Stimulated activated CD4-positive, alpha-beta T cell treated with anti-CD3 and anti-CD28 coated beads, Interleukin-15, amount 100 ng/mL, for 48 hours (primary cell): ENCODE measurements at places on chromosomes 12 and 14.

DNA sequence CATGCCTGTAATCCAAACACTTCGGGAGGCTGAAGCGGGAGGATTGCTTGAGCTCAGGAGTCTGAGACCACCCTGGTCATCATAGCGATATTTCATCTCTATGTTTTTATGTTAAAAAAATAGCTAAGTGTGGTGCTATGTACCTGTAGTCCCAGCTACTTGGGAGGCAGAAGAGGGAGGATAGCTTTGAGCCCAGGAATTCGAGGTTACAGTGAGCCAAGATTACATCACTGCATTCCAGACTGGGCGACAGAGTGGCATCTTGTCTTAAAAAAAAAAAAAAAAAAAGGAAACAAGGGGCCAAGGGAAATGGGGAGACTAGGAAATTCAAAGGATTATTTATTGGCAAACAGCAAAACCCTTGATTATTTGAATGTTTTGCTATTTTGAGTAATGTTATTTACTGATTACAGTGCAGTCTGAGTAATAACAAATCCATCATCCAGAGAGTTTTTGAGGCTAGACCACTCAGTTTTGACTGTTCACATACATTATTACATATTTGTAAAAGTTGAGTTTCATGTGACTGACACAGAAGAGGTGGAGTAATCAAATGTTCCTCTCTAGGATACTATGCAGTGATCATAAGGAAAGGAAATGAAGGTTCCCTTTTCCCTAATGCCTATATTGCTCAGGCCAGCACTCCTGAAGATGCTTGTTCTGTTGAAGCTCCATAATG lies 40.8 kb downstream of the PRKCH start:
- DNase-seq: no peak

GRCh38 chr12:94242901-94243300 lies 94.5 kb downstream of the PLXNC1 start:
- no peak for DNase-seq

GRCh38 chr14:86672080-86672479 lies 1142.1 kb downstream of the FLRT2 start:
- DNase-seq: no peak

DNA sequence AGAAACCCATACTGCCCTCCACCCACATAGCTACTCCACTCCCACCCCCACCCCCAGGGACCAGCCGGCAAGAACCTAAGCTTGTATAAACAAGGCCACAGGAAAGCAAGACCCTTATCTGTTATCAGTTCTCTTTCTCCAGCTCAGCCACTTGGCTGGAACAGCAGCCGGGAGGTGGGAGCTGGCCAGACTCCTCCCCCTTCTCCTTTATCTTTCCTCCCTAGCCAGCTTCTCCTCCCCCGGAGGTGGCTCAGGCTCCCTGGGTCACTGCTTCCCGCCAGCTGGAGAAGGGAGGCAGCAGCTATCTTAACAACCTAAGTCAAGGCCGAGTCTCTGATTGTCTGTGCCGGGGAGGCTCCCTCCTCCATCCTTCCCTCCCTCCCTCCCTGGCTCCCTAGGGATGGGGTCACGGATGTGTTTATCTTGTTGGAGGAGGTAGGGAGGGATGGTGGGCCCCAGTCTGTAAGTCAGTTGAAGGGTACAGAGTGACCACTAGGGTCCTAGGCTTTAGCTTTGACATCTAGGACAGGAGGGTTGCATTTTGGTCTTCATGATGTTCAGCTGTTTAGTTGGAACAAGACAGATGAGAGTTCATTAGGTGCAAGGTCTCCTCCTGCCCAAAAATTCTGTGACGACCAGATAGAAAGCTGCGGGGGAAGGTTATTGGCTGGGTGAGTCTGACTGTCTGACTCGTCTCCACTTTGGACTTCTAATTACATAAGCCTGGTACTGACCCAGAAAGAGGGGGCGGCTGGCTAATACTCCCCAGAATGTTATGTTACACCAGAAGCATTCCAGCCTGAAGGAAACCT lies 29.7 kb downstream of the ZFP36L1 start:
- no peak for DNase-seq

DNA sequence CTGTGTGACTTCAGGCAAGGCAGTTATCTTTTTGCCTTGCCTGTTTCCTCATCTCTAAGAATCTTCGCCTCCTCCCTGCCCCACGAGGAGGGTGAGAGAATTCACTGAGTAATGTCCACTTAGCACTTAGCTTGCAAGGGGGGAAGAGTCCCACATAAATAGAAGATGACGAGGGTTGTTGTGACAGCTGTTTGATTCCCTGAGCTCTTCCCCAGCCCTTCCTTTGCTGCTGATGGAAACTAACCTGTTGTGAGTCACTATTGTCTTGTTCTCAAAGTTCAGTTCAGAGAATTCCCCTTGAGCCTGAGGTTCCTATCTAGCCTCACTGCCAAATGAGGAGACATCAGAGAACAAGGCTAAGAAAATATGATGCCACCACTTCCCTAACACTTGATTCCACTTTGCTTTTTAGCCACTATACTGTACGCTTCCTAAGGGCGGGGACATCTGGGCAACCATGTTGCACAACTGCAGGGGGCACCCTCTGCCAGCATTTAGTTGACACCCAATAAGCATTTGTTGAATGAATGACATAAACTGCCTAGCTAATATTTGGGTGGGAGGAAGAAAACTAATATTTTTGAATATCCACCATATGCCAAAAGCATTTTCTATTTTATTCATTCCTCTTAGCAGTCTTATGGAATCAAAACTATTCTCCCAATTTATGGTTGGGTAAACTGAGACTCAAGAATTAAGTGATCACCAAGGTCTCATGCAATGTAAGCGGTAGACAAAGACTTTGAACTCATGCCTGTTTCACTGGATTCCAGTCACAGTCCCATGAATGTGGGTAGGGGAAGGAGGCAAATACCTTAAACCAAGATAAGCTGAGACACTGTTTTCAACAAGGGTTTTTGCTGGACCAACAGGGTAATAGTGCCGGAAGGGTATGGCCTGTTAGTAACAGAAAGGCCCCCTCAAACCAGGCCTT lies 77.6 kb downstream of the ZFP36L1 start:
- no peak for DNase-seq

- DNase-seq: no peak
Measured at GRCh38 chr12:10072131-10072530, 26.7 kb downstream of the CLEC1A start.

DNA sequence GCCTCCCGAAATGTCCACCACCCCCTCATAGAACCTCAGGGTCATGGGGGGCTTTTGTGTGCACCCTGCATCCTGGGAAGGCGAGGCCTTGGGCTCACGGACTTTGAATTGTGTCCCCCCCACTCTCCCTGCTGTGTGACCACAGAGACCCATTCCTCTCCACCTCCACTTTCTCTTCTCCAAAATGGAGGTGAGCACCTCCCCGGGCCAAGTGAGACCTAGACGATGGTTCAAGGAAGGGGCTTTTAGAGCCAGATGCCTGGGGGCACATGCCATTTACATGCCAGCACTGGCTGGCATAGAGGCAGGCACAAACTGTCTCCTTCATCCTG lies 33.5 kb downstream of the CYP46A1 start:
- no peak for DNase-seq

- DNase-seq: no peak
Measured at GRCh38 chr12:1917172-1918070, 1.0 kb downstream of the CACNA2D4 start.

GRCh38 chr14:104694475-104694950 lies 5.1 kb downstream of the INF2 start:
- no peak for DNase-seq

GRCh38 chr12:14390870-14391530 lies 25.5 kb downstream of the ATF7IP start:
- DNase-seq: no peak

- no peak for DNase-seq
Measured at GRCh38 chr12:65858831-65859230, 34.5 kb downstream of the HMGA2 start.

- no peak for DNase-seq
Measured at GRCh38 chr14:104267895-104268294, 129.5 kb downstream of the KIF26A start.

GRCh38 chr12:121184984-121185889 lies 24.7 kb upstream of the P2RX4 start:
- DNase-seq: no peak

GRCh38 chr12:27576667-27577347 lies 52.8 kb downstream of the PPFIBP1 start:
- DNase-seq: no peak

GRCh38 chr12:56487448-56488040 lies 417 bp downstream of the GLS2 start:
- no peak for DNase-seq

DNA sequence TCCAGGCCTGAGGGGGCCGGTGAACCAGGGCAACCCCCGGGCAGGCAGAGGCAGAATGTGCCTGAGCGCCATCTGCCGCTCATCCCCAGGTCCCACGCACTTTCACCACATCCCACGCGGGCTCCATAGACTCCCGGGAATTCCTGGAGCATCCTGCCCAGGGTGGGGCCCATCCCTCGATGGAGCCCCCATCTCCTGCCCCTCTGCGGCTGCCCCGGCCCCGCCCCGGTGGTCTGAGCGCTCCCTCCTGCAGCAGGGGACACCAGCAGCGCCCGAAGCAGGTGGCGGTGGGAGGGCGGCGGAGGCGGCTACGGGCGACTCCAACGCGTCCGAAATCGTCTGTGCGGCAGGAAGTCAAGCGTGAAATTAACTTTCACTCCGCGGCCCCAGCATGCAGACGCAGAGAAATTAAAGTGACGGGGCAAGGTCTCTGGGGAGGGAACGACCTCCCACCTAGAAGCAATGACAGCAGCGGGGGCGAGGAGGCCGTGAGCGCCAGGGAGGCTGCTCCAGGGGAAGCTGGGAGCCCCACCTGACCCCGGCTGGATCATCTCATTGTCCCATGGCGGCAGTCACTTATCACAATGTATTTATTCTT lies 122.2 kb downstream of the NCOR2 start:
- no peak for DNase-seq
